Kidney (tissue), 22 donors: ENCODE measurements at places on chromosomes 4 and X. TPM values are rescaled to one million over a fixed set of nuclear protein-coding genes. Genes with fewer than 3 reads are reported as not detected.

MAGEB1 gene
- not detected for total RNA-seq

- no peaks in the 10 kb centered on the region for H3K36me3 ChIP-seq
- H3K27ac ChIP-seq, result no peak overlapping the region
- peaks cover 6% of the 10 kb centered on the region for H3K4me1 ChIP-seq
Measured at GRCh38 chr4:165761963-165762362, 111.1 kb upstream of the TLL1 start.

CCDC149 gene
- 21.8 TPM for total RNA-seq

ZDHHC15 gene
- total RNA-seq, result 2.6 TPM

GRCh38 chrX:77899081-77899828, at the start of gene COX7B:
COX7B (plus strand) TSS chrX:77899468; CDS start chrX:77899554, 86 bp downstream.
- no peaks in the 10 kb centered on the region for H3K27me3 ChIP-seq
- H3K4me1 ChIP-seq, result no peaks in the 10 kb centered on the region
- peak within 1 kb of the TSS; percentile 99 for H3K4me3 ChIP-seq
- peak within 1 kb of the TSS; percentile 93 for H3K27ac ChIP-seq
- no peaks in the 10 kb centered on the region for H3K36me3 ChIP-seq
- DNase-seq, result peak; percentile 97

GIMD1 gene
- not detected for total RNA-seq

CABS1 gene
- total RNA-seq, result not detected

ZNF718 gene
- total RNA-seq, result 10.3 TPM

GRCh38 chrX:19616959-19617358, 101.7 kb upstream of the MAP3K15 start:
- no peak overlapping the region for H3K4me3 ChIP-seq
- no peaks in the 10 kb centered on the region for H3K4me1 ChIP-seq
- no peaks in the 10 kb centered on the region for H3K27me3 ChIP-seq
- no peak overlapping the region for H3K27ac ChIP-seq

HELT gene
- total RNA-seq, result not detected

DNA sequence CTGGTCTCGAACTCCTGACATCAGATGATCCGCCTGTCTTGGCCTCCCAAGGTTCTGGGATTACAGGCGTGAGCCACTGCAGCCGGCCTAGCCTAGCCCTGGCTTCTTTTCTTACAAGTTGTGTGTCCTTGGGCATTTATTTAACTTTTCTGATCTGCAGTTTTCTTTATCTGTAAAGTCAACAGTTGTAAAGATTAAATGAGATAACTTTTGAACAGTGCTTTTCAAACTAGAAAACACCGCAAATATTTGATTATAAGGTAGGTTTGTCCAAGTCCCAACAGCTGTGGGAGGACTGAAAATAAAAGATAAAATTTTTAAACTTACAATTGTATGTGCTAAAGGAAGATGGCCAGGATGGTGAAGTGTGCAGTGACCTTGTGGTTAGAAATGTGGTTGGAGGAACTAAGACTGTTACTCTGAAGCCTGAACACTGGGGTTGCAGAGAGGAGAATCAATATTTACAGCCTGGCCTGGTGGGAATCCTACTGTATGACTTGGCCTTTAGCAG, 44.8 kb downstream of the GSX2 start:
- H3K27ac ChIP-seq, result no peak overlapping the region
- no peak overlapping the region for H3K4me3 ChIP-seq
- DNase-seq, result no peak

DNA sequence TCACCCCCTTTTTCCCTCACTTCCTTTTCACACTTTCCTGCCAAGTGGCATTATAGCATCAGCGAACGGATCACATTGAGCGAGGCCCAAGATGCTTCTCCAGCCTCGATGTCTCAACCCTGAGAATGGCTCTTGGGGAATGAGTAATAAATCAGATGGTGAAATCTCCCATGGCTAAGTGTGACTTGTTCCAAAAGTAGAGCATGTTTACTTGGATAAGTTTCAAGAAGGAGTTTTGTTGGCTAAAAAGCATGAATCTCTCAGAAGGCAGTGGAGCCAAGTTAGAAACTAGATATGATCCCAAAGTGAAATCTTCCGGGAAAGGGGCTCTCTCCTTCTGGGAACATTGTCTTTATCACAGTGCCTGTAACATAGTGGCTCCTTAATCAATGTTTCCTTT, 316.3 kb downstream of the CAMK2D start:
- DNase-seq, result peak; percentile 35
- H3K4me3 ChIP-seq, result no peak overlapping the region
- no peak overlapping the region for H3K27ac ChIP-seq
- H3K36me3 ChIP-seq, result no peaks in the 10 kb centered on the region
- no peaks in the 10 kb centered on the region for H3K4me1 ChIP-seq
- no peaks in the 10 kb centered on the region for H3K27me3 ChIP-seq

- no peaks in the 10 kb centered on the region for H3K4me1 ChIP-seq
- H3K36me3 ChIP-seq, result no peaks in the 10 kb centered on the region
- H3K27me3 ChIP-seq, result no peaks in the 10 kb centered on the region
- no peak overlapping the region for H3K4me3 ChIP-seq
- no peak for DNase-seq
Measured at GRCh38 chrX:75623535-75623934, 100.7 kb upstream of the ZDHHC15 start.

TET2 gene
- total RNA-seq, result 31.5 TPM

DNA sequence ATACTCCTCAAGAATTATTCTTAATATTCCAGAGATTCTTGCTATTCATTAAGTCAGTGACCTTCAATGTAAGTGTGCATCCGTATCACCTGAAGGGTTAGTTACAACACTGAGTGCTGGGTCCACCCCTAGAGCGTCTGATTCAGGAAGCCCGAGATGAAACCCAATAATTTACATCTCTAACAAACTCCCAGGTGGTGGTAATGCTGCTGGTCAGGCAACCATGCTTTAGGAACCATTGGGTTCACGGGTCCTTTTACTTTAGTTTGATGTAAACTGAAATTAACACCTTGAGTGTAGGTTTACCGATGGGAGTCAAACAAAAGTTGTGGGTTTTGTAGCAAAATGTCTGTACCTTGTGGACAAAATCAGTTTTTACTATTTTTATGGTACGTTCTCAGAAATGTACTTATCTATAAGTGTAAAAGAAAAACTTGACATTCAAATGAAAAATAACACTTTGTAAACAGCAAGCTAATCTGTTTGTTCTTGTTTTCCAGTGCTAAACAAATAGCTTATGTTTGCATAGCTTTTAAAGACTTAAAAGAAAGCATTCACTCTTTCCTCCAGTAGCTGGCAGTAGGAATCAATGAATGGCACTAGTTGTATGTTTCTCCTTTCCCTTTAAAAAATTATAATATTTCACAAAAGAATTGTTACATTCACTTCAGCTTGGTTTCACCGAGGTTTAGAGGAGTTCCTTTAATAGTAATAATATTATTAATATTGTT, 32.7 kb downstream of the ACE2 start:
- H3K27me3 ChIP-seq, result peaks cover 7% of the 10 kb centered on the region
- no peak overlapping the region for H3K27ac ChIP-seq
- DNase-seq, result no peak
- no peaks in the 10 kb centered on the region for H3K36me3 ChIP-seq
- H3K4me1 ChIP-seq, result no peaks in the 10 kb centered on the region

DNA sequence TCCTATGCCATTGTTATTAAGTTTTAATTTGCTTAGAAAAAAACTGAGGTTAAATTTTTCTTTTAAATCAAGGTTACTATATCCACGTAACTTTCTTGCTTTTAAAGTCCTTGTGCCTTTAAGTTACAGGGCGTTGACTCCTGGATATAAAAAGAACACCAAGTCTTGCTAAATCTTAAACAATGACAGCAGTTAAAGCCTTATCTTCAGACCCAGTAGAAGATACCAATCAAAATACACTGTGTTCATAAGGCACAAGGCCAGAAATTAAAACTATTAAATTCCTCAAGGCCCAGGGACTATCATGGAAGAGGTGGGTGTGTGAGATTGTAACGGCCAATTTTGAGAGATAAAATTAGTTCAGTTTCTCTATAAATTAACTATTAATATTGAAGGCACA, 60.4 kb downstream of the PAGE2 start:
- H3K36me3 ChIP-seq, result no peaks in the 10 kb centered on the region
- H3K4me3 ChIP-seq, result no peak overlapping the region
- no peak for DNase-seq
- H3K4me1 ChIP-seq, result no peaks in the 10 kb centered on the region
- H3K27me3 ChIP-seq, result no peaks in the 10 kb centered on the region

- DNase-seq, result no peak
- H3K27me3 ChIP-seq, result peaks cover 6% of the 10 kb centered on the region
- peaks cover 11% of the 10 kb centered on the region for H3K36me3 ChIP-seq
- no peak overlapping the region for H3K4me3 ChIP-seq
Measured at GRCh38 chrX:40705658-40706312, 29.6 kb downstream of the MED14 start.

DNA sequence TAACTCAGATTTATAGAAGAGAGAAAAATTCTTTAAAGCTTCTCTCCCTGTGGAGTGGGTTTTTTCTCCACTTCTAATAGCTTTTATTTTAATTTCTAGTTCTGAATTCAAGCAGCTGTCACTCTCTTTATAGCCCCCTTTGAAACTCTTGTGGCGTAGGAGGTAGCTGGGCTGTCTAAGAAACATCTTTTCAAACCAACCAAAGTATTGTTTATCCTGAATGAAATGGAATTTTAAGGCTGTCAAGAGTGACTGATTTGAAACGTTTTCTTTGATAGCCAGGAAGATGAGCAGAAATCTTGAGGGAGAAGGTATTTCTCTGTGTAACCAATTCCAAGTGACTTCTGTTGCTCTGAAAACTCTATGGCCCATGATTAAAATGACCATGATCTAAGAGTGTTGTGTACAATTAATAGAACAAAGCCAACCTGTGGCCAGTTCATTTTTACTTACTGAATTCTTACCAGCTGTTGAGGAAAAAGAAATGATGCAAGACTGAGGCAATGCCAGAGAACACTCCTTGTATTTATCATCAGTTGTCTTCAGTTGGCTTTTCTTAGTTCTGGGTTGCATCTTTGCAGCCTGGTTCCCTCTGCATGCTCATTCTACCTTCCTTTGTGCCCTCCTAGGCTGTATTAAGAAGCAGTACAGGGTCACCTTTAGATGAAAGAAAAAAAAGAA, 298.4 kb downstream of the ARHGAP10 start:
- H3K27ac ChIP-seq, result no peak overlapping the region
- no peaks in the 10 kb centered on the region for H3K4me1 ChIP-seq

DNA sequence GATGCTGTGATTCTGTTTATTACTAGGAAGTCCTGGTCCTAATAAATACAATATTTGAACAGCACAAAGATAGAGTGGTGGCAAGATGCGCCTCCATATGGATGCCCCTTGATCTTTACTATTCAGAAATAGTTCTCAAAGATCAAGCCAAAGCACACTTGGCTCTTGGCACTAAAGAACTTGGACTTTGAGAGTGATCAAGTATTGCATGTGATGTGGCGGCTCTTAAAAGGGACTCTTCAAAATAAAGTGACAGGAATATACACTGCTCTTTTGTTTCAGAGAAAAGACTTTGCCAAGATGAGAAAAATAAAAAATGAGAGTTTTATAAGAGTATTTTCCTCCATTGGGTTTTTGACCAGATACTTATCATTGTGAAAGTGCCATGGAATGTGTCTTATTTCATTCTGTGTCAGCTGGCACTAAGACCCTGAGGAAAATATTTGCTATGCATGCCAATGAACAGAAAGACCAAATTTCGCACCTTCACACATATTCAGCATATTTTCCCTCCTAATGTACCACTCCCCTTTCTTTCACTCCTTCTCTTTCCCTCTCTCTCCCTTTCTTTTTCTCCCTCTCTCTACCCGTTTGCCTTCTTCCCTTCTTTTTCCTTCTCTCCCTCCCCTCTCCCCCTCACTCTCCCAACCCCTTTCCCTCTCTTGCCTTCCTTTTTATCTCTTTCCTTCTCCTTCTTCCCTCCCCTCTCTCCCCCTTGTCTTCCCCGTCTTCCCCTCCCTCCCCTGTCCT, 35.1 kb downstream of the ARHGAP24 start:
- no peak overlapping the region for H3K27ac ChIP-seq
- no peaks in the 10 kb centered on the region for H3K4me1 ChIP-seq
- H3K27me3 ChIP-seq, result no peaks in the 10 kb centered on the region
- no peak for DNase-seq
- no peak overlapping the region for H3K4me3 ChIP-seq

MMRN1 gene
- total RNA-seq, result 28.9 TPM

ETDA gene
- total RNA-seq, result not detected

DNA sequence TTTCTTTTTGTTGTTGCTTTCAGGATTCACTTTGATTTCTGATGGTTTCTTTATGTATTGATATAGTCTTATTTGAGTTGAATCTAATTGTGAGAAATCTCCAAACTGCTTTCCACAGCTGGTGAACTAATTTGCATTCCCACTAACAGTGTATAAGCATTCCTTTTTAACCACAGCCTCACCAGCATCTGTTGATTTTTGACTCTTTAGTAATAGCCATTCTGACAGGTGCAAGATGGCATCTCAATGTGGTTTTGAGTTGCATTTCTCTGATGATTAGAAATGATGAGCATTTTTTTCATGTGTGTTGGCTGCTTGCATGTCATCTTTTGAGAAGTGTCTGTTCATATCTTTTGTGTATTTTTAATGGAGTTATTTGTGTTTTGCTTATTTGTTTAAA, 1023.1 kb downstream of the SH3BGRL start:
- H3K27me3 ChIP-seq, result no peaks in the 10 kb centered on the region
- H3K4me1 ChIP-seq, result no peaks in the 10 kb centered on the region
- H3K4me3 ChIP-seq, result no peak overlapping the region
- DNase-seq, result no peak

- H3K4me1 ChIP-seq, result no peaks in the 10 kb centered on the region
- no peak overlapping the region for H3K4me3 ChIP-seq
- no peak overlapping the region for H3K27ac ChIP-seq
- no peak for DNase-seq
Measured at GRCh38 chr4:93788712-93789111, 39.8 kb upstream of the ATOH1 start.

GRCh38 chrX:118503260-118504041, 7.8 kb downstream of the DOCK11 start:
- DNase-seq, result no peak
- H3K27me3 ChIP-seq, result no peaks in the 10 kb centered on the region
- H3K4me3 ChIP-seq, result no peak overlapping the region
- H3K4me1 ChIP-seq, result no peaks in the 10 kb centered on the region
- no peak overlapping the region for H3K27ac ChIP-seq
- no peaks in the 10 kb centered on the region for H3K36me3 ChIP-seq

DNA sequence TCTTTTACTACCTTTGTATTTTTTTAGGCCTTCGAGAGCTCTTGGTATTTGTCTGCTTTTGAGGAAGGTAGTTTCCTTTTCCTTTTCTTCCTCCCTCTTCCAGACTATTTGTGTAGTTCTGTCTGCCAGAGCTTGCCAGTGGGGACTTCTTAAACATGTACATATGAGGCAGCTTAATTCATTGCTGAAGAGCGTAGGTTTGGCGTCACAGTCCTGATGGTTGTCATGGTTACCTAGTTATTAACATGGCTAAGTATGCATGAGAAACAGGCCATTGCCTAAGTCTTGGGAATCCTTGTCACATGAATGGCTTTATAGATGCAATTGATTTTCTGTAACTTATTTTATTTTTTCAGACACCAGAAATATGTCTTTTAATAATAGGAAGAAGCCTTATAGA, 48.5 kb upstream of the ARMCX2 start:
- H3K27me3 ChIP-seq, result no peaks in the 10 kb centered on the region
- H3K4me3 ChIP-seq, result no peak overlapping the region
- H3K36me3 ChIP-seq, result no peaks in the 10 kb centered on the region
- DNase-seq, result no peak

GRCh38 chr4:90127223-90127705, at the start of gene CCSER1:
CCSER1 (plus strand) TSS chr4:90127394.
- peak; percentile 90 for DNase-seq
- no peaks in the 10 kb centered on the region for H3K4me1 ChIP-seq
- H3K36me3 ChIP-seq, result no peaks in the 10 kb centered on the region
- peak within 1 kb of the TSS; percentile 72 for H3K4me3 ChIP-seq

- no peak for DNase-seq
- no peak overlapping the region for H3K27ac ChIP-seq
- H3K36me3 ChIP-seq, result no peaks in the 10 kb centered on the region
- no peaks in the 10 kb centered on the region for H3K4me1 ChIP-seq
- no peaks in the 10 kb centered on the region for H3K27me3 ChIP-seq
Measured at GRCh38 chrX:15050395-15050794, 177.2 kb downstream of the MOSPD2 start.

CSAG2 gene
- total RNA-seq, result not detected
